Kasumi-1 (cell line): ENCODE measurements at places on chromosomes 3 and 15.

GRCh38 chr15:66224946-66225345 lies 28.6 kb downstream of the MEGF11 start:
- no peak for DNase-seq

DNA sequence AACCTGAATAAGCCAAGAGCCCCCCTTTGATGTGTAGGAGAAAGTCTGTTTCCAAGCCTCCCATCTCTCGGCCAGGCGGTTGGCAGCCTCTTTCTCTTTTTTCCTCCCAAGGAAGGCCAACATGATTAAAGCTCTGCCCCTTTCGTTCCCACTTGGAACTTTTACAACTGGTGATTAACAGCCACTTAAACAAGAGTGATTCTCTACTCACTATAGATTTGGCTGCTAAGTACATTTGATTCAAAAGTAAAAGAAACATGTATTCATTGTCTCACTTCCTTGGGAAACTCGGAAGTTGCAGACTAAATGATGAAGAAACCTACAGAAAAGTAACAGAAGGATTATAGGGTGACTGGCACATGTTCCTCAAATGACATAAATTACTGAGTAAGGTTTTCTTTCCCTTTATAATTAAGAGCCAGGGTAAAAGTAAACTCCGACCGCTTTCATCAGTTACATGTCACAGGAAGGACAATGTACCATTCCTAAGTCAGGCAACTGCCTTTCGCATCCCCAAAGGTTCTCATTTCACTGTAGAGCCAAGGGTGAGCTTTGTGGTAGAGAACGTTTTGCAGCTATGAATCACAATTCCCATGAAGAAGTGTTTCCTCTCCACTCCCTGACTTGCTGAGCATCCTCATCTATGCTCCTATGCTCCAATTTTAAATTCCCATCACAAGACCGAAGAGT lies 72.7 kb downstream of the MB21D2 start:
- no peak for DNase-seq

- no peak for DNase-seq
These were observed 537.3 kb upstream of the MCTP2 start for GRCh38 chr15:93694033-93694432.

- peak; percentile 60 for DNase-seq
These were observed 229.9 kb downstream of the THRB start for GRCh38 chr3:24264748-24265158.

DNA sequence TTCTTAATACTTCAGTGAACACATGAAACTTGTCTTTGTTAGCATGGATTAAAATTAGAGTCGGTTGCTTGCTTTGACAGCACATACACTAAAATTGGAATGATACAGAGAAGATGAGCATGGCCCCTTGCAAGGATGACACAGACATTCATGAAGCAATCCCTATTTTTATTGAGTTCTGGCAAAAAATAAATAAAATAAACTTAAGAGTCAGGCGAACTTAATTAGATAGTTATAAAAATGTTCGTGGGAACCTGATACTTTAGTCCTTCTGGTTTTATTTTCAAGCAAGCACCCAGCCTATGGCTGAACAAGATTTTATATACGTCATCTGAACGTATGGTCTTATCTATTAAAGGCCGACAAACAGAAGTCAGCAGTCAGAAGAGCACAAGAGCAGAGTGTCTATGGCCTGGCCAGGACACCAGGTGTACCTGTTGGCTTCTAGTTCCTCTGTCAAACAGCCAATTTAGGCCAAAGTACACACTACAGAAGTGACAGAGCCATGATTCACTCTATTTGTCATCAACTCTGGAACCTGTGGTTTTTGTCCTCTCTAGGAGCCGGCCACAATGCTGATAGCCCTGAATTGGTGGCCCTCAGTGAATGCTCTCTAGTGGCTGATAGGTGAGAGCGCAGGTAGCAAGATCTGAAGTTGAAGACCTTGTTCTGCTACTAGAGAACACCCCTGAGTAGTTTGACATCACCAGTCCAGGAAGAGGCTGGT lies 64.3 kb downstream of the LEO1 start:
- DNase-seq: no peak

DNA sequence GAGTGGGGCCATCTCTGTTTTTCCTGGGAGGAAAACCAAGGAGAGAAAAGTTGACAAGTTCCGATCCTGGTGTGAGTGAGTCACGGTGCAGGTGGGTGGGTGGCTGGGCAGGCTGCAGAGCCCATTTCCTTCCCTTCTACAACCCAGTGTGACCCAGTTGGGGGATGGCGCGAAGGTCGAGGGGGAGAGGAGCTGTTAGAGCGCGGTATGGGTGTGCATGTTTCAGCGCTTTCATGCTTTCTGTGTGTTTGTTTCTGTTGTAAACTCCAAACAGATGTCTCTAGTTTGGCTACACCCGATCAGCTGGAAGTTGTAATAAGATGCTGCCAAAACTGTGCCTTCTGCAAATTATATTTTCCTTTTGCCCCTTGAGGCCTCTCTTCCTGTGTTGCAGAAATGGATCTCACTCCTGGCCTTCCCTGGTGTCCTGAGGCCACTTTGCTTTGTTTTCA lies 3.8 kb downstream of the FAM43A start:
- DNase-seq: peak; percentile 31
